Body of pancreas (tissue), 4 donors: ENCODE measurements at places on chromosomes 2 and 18. TPM values are rescaled to one million over a fixed set of nuclear protein-coding genes. Genes with fewer than 3 reads are reported as not detected.

- DNase-seq, result peak; percentile 65
Observed at GRCh38 chr2:43169987-43170386, 56.4 kb downstream of the ZFP36L2 start.

DNA sequence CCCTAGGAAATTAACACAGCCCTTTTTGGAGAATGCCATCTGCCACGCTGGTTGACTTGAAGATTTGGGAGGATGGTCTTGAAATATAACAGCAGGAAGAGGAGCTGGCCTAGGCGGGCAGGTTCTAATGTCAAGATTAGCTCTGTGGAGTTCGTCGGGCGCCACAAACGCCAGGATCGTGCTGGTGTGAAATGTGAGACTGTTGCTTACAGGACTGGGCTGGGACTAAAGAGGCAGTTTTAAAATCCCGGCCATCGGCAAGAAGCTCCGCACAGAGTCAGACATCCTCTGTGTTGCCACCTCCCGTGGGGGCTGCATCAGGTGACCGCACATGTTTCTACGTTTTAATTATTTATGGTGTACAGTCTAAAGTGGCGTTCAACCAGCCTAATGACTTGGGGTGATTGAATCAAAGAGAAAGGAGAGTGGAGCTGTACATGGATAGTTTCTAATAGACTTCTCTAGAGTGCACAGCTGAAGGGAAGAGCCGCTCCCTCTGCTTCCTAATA lies 99.4 kb upstream of the BCL11A start:
- no peak for DNase-seq

KDSR gene
- 14.5 TPM for total RNA-seq

RAB6C gene
- not detected for total RNA-seq

DNA sequence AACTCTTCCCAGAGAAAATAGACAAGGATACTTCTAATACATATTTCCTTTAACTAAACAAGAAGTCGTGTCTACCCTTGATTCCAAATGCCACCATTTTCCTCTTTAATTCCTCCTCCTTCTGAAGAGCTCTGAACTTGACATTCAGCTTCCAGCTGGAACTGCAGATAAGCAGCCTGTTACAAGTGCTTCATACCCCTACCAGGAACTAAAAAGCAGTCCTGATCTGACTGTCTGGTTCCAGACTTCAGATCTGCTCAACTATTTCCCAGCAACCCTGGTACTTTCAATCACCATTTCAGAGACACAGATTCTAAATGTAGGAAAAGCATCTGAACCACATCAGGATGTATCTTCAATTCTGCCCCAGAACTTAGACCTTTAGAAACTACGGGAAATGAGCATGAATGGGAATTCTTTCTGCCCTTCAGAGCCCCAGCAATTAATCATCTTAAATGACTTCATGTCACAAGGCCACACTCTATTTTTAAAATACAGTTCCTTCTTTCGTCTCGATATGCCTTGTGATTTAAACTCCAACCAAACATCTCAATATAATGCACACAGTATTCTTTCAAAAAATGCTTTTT lies 159.5 kb downstream of the L3MBTL4 start:
- DNase-seq, result peak; percentile 16

- peak; percentile 83 for DNase-seq
Observed at GRCh38 chr2:46187112-46187618, 110.0 kb upstream of the EPAS1 start.

SPP2 gene
- not detected for total RNA-seq

DNA sequence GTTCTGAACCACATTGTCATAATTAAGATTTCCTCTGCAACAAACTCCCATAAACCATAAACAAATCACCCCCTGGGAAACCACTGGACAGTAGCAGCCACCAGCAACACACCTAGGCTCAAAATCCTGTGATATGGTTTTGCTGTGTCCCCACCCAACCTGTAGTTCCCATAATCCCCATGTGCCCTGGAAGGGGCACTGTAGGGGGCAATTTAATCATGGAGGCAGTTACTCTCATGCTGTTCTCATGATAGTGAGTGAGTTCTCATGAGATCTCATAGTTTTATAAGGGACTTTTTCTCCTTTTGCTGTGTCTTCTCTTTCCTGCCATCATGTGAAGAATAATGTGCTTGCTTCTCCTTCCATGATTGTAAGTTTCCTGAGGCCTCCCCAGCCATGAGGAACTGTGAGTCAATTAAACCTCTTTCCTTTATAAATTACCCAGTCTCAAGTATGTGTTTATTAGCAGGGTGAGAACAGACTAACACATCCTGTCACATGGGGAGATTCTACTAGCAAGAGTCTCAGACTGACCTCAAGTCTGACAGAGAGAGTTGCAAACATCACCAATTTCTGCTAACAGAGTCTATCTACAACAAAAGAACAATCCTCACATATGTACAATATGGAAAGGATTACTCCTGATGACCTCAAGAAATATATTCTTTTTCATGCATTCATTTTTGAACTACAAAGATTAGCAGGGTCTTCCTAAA lies 182.6 kb downstream of the GRB14 start:
- DNase-seq, result no peak

DNA sequence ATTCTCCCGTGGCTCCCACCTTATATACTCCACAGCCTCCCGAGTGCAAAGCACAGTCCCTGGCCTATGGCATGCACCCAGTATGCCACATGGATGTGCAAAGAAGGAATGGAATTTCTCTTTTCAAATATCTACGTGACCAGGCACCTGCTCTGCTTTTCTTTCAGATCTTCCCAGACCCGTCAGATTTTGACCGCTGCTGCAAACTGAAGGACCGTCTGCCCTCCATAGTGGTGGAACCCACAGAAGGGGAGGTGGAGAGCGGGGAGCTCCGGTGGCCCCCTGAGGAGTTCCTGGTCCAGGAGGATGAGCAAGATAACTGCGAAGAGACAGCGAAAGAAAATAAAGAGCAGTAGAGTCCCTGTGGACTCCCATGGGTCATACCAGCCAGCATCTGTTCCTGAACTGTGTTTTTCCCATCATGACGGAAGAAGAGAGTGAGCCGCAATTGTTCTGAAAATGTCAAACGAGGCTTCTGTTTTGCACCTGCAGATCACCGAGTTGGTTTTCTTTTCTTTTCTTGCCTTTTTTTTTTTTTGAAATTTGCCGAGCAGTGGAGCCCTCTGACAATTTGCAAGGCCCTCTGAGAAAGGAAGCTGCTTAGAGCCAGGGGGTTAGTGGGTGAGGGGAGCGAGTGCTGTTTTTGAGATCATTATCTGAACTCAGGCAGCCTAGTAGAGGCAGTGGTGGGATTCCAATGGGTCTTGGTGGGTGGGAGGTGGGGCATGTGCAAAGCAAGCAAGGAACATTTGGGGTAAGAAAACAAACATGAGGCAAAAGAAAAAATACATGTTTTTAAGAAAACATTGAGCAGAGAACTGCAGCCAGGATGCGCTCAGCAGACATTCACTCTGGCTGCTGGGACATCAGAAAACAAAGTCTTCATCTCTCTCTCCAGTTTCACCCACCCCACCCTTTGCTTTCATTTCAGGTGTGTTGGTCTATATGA lies 26.2 kb downstream of the LBH start:
- peak; percentile 62 for DNase-seq
